GM12878 (cell line): ENCODE measurements at places on chromosomes 13 and 19.

- DNase-seq, result no peak
These were observed 235.6 kb upstream of the SOX21 start for GRCh38 chr13:94947965-94948371.

GRCh38 chr13:33963895-33964294 lies 145.9 kb downstream of the RFC3 start:
- no peak for DNase-seq

DNA sequence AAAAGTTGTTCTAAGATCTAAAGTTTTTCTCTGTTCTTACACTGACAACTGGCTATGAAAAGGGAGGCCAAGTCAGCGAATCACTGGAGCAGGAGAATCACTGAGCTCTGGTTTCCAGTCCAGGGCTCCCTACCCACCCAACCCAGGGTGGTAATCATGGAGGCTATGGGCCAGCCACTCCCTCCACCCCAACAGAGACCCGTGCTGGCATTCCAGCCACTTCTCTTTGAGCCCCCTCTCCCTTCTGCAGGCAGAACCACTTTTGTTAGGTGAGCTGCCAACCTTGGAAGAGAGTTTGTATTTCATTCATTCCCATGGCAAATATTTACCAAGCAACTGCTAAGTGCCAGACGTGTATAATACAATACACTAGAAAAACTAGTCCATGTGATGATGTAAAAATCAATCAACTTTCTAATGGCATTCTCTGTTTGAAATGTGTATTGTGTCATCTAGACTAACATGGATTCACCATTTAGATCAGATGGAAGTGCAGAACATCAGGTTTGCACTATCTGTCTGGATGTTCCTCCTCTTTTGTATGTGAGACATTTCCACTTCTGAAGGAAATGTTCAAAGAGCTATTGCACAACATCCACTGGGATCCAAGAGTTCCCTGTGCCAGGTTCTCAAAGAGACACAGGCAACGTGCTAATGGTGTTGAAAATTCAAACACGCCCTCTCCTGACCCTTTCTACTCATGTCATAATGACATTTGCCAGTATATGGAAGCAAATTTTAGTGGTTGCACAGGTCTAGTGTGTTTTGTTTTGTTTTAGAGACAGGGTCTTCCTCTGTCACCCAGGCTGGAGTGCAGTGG lies 5.3 kb downstream of the MLNR start:
- no peak for DNase-seq

DNA sequence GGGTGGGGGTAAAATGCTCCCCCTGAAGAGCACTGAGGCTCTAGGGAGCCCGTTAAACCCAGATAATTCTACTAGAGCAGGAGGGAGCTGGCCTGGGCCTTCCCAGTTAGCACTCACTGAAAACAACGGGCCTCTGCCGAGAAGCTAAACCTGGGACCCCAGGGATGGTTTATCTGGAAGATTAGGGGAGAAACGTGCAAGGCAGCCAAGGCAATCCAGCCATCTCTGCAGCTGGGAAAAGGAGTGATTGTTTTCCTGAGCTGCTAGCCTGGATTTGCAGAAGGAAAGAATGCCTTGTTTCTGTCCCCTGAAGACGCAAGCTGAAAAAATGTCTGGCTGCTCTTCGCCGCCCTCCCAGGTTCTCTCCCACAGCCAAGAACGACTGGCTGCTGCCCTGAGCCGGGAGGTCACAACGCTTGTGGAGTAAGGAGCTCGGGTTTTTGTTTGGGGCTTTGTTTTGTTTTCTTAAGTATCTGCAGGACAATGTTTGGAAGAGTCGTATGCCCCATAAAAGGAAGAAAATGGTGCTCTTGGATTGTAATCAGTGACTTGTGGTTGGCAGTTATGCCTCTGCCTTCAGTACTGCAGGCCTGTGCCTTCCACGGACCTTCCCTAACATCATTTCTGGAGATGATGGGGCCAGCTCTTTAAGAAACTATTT lies 31.5 kb downstream of the COL4A2 start:
- DNase-seq, result no peak

DNA sequence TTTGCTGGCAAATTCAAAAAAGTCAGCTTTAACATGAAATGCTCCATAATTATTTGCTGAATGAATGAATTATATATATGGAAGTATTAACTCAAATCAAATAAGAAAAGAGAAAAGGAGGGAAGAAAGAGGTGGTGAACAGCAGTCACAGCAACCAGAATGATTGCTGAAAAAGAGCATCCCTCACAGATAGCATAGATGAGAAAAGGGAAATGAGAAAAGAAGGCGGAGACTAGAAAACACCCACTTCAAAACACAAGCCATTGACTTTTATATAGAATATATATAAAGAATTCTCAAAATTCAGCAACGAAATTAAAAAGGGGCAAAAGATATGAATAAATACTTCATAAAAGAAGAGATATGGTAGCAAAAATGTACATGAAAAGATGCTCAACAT lies 75.2 kb downstream of the CAB39L start:
- no peak for DNase-seq

- DNase-seq, result no peak
These were observed 14.8 kb upstream of the FCGBP start for GRCh38 chr19:39949026-39949747.

GRCh38 chr13:99863789-99864626 lies 107.6 kb downstream of the ZIC5 start:
- DNase-seq, result no peak

DNA sequence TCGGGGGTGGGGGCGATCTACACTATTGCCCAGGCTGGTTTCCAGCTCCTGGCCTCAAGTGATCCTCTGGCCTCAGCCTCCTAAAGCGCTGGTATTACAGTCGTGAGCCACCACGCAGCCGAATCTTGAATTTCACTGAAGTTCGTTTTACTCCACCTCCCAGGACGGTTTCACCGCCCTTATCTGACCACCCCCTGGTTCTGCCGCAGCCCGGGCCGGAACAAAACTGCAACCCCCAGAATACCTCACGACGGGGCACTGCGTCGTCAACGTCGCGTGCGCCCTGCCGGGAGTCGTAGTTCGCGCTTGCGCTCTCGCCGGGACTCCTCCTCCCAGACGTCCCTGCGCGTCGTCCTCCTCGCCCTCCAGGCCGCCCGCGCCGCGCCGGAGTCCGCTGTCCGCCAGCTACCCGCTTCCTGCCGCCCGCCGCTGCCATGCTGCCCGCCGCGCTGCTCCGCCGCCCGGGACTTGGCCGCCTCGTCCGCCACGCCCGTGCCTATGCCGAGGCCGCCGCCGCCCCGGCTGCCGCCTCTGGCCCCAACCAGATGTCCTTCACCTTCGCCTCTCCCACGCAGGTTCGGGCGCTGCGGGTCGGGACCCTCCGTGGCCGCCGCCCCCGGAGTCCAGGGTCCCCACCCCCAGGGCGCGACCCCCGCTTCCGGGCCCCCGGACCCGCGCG lies at the start of gene ATP5F1D:
TSS of gene ATP5F1D (plus strand) at position 335 of the 679 bp plus-strand sequence. CDS start at position 435, 100 bp downstream.
- DNase-seq, result peak; percentile 80

- DNase-seq, result no peak
These were observed 58.9 kb upstream of the TM9SF2 start for GRCh38 chr13:99442273-99442895.

DNA sequence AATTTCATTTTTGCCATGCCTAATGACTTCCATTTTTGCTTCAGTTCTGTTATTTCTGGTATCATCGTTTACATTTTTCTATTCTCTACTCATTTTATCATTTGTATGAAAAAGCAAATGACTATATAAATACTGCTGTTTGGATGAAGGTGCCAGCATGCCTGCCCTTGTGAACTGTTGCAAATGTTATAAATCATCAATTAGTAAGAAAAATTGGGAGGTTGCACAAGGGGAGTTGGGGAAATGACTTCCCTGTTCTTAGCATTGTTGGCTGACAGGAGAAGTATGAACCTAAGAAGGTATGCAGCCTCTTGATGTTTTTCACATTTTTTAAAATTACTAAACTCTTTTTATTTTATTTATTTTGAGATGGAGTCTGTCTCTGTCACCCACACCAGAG lies 15.1 kb downstream of the SAFB start:
- no peak for DNase-seq
